Activated naive CD4-positive, alpha-beta T cell treated with anti-CD3 and anti-CD28 coated beads for 36 hours (primary cell): ENCODE measurements at places on chromosomes 6 and 20.

DNA sequence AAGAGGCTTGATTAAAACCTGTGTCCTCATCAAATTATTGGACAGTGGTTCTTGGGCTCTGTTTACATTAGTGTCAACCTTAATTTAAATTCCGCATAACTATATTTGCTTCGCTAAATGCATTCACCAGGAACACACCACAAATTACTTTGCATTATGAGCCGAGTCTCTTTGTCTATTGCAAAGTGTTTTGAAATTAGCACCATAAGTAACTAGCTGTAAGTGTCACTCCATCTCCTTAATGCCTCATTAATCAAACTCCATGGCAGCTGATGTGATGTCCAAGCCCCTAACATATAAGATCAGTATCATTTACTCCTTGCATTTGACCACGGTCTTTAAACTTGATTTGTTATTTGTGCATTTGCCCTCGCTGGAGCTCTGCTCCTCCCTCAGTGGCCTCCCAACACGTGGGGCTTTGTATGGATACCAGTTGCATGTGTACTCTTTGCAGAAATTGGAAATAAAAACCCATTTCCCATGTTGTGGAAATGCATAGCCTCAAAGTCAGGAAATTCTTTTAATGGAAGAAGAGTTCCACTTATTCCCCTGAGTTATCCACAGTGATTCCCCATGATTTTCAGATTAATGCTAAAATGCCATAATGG, 24.6 kb downstream of the FOXA2 start:
- DNase-seq, result no peak

GRCh38 chr6:132750455-132751248, 7.1 kb downstream of the VNN2 start:
- DNase-seq, result no peak

DNA sequence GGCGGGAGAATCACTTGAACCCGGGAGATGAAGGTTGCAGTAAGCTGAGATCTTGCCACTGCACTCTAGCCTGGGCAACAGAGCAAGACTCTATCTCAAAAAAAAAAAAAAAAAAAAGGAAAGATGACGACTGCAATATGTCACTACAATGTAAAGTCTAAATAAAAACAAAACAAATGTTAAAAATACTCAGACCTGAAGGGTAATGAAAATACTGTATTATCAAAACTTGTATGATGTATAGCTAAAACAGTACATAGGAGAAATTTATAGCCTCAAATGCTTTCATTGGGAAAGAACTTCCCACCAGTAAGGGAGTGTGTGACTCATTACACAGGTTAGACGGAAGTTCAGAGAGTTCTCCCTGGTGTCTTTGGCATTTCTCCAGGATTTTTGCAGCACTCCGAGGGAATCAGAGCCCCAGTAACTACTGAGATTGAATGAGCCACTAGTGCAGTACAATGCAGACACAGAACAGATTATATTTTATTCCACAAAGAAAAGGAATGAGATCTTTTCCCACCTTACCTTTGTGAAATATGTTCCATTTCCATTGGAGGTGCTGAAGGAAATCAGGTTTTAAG, 12.5 kb upstream of the RALGAPB start:
- DNase-seq, result no peak

DNA sequence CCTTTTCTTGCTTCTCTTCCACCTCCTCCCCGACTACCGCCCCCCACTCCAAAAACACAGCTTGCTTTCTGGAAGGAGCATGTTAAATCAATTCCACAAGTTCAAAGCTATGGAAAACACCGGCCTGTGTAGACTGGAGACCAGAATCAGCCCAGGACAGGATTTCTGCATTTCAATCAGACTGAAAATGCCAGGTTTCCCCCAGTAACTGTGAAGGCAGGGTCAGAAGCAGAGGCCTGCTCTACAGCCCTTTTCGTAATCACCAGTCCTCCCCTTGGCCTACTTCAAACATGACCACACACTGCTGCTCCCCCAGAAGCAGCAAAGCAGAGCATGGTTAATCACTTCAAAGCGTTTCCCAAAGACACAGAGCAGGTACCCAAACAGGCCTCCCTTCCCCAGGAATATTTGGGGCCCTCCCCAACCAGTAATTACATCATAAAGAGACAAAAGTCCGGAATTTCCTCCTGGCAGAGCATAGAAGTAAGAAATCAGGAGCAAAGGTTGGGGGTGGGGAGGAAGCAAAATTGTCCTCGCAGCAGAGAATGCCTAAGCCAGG, 38.4 kb downstream of the ZMYND8 start:
- DNase-seq, result no peak

DNA sequence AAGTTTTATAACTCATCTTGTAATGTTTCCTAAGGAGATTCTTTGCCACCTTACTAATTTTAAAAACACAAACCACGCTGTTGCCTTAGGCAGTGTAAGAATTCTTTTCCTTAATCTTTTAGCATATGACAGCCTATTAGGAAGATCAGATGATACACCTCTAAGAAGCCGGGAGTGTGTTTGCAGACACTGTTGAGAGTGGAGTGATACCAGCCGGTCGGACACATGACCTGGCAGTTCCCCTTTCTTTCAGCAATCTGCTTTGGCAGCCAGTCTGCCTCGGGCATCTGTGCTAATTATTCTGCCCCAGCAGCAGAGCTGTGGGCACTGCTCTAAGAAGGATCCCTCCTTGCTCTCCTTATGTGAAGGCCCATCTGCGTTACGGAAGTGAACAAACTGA, 50.9 kb downstream of the PLCB4 start:
- DNase-seq, result no peak

GRCh38 chr20:25073544-25073943, 8.4 kb downstream of the VSX1 start:
- no peak for DNase-seq

DNA sequence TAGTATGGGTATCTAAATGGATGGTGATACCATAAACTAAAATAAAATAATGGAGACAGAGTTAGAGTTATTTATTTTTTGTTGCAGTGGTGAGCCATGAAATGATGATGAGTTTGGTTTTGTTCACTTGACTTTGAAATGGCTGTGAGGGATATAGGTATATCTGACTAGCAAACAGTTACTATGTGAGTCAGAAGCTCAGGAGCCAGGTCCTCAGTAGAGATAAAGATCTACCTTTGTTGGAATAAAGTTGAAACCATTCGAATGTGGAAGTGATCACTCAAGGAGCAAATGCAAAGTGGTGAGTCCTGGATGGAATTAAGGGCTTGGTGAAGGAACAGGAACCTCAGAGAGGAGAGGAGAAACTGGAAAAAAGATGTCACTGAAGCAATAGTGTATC, 86.0 kb upstream of the TPD52L1 start:
- no peak for DNase-seq
